ENCODE measurements at places on chromosomes 3 and 15.

DNA sequence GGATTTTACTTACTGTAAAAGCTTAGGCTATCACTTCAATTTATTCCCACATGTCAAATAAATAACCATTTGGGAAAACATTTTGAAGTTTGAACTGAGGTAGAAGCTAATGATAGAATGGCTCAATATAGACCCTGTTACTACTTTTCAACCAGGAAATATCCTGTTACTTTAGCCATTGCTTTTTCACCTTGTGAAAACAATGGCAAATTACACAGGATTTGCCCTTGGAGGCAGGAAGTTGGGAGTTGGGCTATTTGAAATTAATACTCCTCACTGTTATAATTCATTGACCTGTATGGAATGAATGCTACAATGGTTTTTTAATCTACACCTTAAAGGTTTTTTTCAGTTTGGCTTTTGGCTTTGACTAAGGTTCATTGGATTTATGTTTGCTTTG lies 98.1 kb upstream of the UBE2E2 start:
- no peak for DNase-seq

GRCh38 chr15:89171136-89172072 lies 50.0 kb downstream of the RLBP1 start:
- no peak for DNase-seq

GRCh38 chr15:64122936-64123351 lies 27.2 kb downstream of the SNX1 start:
- DNase-seq = no peak

GRCh38 chr3:172347895-172348679 lies 100.2 kb downstream of the GHSR start:
- no peak for DNase-seq

- no peak for DNase-seq
These were observed 291.8 kb upstream of the GBE1 start for GRCh38 chr3:82053236-82053635.

GRCh38 chr15:66629817-66630576 lies 64.2 kb upstream of the LCTL start:
- DNase-seq = no peak

DNA sequence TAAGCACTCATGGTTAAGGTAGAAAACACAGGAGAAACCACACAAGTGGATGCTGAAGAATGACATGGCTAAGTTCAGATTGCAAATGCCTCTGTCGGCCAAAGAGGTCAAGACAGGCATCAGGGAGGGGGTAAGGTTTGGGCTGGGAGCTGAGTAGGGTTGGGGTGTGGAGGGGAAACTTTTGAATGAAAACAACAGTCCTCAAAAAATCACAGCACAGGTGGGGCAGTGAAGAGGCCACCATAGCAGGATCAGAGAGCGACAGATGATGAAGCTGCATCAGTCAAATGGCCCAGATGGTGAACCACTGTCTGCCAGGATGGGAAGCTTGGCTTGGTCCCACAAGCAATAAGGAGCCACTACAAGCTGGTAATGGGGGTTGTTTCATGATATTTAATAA lies 74.9 kb downstream of the ADCY5 start:
- DNase-seq = no peak

GRCh38 chr3:139313921-139314320 lies 29.9 kb upstream of the MRPS22 start:
- DNase-seq = no peak

- DNase-seq = no peak
These were observed 76.4 kb downstream of the DHX36 start for GRCh38 chr3:154247806-154248415.

DNA sequence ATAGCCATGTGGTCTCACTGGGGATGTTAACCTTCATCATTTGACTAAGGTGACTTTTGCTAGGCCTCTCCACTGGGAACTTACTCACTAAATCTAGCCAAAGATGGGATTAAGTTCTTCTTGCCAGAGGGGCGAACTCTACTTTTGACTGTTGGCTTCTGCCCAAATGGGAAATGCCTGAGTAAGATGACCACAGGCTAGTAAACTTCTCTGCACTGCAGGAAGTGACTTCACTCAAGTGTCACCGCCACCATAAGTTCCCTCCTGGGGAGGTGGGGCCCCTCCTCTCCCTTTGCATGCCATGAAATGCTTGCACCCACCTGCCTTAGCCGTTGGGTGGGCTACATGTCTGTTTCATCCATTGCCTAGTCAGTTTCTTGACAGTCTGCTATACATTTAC lies 388.3 kb downstream of the FEZF2 start:
- no peak for DNase-seq

GRCh38 chr3:72323773-72324172 lies 524.5 kb downstream of the SHQ1 start:
- no peak for DNase-seq

- no peak for DNase-seq
These were observed 43.8 kb downstream of the ALDH1L1 start for GRCh38 chr3:126136428-126137220.

DNA sequence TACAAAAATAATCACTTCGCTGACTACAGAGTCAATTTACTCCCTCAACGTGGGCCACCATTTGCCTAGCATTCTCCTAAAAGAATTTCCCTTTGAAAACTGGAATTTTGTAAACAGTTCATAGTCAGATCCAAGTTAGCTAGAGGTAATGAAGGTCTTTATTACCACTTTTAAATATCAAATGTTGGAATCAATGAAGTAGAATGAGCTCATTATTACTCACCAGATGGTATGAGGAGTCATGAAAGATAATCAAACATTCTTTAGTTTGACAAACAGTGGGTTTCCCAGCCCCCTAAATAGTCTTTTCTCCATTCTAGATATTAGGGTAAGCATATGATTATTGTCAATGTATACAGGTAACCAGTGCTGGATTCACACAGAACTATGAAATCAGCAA lies 455.7 kb upstream of the THBS1 start:
- DNase-seq = no peak

DNA sequence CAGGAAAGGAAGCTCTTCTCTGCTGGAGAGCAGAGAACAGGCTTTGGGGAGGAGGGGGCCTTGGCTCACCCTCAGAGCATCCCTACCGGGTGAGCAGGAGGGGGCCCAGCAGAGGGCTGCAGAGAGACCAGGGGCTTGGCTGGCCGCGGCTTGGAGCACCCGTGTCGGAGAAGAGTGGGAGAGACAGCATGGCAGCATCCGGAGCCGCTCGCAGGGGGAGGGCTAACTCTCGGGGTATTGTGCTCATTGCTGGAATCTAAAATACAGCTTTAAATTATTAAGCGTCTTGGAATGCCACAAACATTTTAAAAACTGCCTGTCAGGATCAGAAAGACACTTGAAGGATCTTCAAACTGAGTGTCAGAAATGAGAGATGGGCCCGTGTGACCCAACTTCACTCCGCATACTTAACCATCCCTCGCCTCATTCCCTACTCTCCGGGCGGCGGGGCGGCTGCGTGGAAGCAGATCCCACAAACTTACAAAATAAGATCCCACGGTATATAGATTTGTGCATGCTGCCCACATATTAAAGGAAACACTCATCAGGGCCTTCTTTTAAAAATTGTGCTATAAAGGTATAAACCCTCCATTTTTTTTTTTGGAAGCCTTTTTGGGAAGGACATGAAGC lies 53.9 kb downstream of the EIF4E3 start:
- no peak for DNase-seq

DNA sequence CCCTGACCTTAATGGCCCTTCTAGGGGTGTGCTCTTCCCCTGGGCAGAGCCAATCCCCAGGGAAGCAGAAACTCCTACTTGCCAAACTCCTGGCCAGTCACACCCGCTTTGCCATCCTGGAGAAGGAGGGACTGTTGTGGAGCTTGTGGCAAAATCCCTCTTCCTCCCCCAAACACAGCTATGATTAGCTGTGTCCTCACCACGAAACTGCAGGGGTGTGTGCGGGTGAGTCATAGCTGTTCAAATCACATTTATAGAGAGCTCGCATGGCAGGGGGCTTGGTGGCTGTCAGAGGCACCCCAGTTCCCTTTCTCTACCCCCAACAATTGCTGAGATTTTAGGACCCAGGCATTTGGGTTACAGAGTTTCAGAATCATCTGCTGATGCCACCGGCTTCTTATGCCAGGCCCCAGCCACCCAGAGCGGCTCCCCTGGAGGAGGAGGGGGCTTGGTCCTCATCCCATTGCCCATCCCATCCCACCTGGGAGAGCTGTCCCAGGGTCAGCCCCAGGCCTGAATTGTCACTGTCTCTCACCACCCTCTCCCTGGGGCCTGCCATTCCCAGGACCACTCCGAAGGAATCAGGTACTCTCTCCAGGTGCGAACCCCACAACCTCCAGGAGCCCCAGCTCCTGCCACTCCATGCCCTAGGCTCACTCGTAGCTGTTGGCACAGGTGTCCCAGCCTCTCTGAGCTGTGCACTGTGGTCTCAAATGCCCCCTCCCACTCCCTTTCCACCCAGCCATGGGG lies 28.8 kb upstream of the MAGEF1 start:
- DNase-seq = no peak

GRCh38 chr15:47289656-47290055 lies 427.6 kb upstream of the SEMA6D start:
- DNase-seq = no peak

DNA sequence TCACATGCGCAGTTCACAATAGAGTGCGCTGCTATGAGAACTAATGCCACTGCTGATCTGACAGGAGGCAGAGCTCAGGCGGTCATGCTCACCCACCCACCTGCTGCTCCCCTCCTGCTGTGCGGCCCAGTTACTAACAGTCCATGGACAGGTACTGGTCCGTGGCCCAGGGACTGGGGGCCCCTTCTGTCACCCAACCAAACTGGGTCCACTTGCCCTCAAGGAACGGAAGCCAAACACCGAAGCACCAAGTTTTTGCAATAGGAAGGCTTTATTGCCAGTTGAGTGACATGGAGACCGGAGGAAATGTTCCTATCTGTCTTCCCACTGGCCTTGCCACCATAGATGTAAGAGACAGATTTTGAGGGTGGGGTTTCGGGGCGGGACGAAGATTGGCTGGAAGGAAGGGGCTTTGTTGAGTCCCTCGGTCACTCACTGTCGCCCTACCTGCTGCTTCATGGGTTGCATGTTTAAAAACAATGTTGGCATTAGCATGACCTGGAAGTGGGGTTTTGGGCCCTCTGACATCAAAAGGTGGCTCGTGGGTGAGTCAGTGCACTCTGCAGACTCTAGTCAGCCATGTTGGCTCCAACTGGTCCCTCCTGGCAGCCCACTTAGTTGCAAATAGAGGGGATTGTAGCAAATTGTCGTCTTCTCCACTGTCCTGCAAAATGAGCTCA lies 141.0 kb downstream of the TJP1 start:
- DNase-seq = no peak

DNA sequence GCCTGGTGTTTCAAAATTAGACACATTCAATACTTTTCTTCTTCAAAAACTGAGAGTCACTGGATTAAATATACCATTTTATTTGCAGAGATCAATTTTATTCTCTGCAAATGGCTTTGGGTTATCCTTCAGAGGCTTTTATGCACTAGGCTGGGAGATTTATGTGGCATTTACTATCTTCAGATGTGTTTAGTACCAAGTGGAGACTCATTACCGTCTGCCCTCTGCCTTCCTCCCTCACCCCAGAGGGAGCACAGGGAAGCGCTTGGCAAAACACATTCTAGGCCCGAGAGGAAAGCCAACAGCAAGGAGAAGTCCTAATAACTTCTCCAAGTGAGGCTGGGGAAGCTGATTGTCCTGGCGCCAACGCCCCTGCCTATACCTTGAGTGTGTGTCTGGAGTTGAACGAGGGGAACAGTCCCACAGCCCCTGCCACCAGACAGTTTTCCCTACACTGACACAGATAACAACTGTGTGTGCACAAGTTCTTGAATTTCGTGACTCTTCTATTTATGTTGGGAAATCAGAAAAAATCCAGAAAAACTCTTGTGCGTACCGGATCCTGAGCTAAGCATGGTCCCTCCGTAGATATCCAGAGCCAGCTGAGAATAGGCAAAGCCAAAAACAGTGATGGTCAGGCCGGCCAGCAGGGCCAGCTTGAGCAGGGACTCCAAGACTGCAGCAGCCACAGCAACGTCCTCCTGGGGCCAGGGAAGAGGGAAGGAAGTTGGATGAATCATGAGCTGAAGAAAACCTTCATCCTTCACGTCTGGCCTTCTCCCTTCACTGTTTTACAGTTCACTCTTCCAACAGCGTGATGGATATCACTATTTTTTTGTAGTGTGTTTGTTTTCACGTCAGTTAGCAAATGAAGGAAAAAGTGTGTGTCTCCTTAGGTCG lies 26.6 kb downstream of the RFT1 start:
- no peak for DNase-seq

GRCh38 chr15:68334661-68335124 lies 57.1 kb downstream of the FEM1B start:
- no peak for DNase-seq

- peak; percentile 55 for DNase-seq
These were observed 788 bp upstream of the WDR73 start for GRCh38 chr15:84654689-84655453.

DNA sequence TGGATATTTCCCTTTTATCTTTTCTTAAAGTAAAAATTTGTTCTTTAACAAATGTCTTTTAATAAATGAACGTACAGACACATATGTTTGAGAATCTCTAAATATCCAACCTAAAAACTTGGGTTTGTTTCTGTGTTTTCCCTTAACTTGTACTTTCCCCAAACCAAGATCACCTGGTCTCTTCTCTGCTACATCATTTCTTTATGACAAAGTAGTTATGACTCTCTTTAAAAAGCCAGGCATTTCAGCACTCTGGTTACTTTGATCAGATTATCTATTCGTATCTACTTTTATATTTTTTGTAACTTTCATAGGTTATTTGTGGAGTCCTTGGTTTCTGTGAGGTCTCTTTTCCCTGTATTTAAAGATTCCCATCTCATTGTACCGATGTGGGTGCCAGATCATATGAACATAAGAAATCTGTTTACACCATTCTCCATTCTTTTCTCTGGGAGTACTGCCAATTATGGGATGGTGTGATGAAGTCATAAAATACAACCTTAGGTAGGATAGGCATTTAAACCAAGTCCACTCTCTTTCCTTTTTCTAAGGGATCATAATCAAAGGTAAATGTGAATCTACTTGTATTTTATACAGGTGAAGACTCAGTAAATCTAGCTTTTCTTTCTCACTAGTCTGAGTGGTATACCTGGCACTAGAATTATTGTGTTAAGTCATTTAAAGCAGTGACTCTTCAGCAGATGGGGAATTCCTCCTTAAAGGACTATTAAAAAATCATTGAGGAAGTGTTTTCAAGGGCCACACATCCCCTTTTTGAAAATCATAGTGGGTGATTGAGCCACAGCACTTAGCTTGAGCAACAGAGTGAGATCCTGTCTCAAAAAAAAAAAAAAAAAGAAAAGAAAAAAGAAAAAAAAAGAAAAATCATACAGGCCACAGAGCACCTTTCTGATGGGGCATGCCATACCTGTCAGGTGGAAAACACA lies 12.4 kb upstream of the NFKBIZ start:
- no peak for DNase-seq

- DNase-seq = no peak
These were observed 130.3 kb downstream of the THRB start for GRCh38 chr3:24364359-24364758.

- no peak for DNase-seq
These were observed 105.4 kb upstream of the FHIT start for GRCh38 chr3:61356685-61357084.

DNA sequence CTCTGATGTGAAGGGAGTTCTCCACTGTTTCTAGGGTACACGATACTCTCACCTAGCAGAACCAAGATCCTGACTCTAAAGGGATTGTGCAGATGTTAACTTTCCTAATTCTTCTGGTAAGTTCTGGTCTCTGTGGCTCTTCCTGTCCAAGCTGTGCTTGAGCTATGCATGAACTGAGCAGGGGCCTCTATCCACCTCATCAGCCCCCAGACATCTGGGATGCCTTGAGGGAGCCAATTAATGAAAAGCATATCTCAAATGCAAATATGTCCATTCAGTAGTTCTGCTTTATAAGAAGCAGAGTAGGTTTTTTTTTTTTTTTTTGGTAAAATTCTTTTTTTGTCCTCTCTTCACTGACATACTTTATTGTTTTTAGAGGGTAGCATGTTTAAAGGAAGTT lies 89.6 kb downstream of the POLR2M start:
- DNase-seq = no peak

Measured in stimulated activated CD8-positive, alpha-beta memory T cell treated with anti-CD3 and anti-CD28 coated beads, Interleukin-4, amount 100 ng/mL, for 1 hour (primary cell).